ENCODE measurements at places on chromosomes 3 and 15. TPM values are rescaled to one million over a fixed set of nuclear protein-coding genes. Genes with fewer than 3 reads are reported as not detected.

The COL7A1 gene
- 6.4 TPM for polyA plus RNA-seq

GRCh38 chr15:78988361-78988911 lies 43.6 kb upstream of the CTSH start:
- DNase-seq: no peak

The GALNT15 gene
- polyA plus RNA-seq: 1.1 TPM

DNA sequence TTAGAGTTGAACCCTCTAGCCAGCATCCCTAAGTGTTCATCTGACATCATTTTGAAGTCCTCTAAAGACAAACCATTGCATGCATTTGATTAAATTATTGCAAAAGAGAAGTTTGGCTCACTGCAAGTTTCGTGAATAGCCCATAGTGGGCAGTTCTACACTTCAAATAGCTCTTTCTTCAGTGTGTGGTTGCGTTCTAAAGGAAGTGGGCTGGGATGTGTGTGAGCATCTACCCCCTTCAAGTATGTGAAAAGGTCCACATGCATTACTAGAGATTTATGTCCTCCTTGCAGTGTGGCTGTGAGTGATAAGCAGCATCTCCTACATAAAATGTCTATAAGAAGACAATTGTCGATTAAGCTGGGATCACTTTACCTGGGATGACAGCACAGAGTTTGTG lies 54.6 kb downstream of the SST start:
- DNase-seq: no peak

DNA sequence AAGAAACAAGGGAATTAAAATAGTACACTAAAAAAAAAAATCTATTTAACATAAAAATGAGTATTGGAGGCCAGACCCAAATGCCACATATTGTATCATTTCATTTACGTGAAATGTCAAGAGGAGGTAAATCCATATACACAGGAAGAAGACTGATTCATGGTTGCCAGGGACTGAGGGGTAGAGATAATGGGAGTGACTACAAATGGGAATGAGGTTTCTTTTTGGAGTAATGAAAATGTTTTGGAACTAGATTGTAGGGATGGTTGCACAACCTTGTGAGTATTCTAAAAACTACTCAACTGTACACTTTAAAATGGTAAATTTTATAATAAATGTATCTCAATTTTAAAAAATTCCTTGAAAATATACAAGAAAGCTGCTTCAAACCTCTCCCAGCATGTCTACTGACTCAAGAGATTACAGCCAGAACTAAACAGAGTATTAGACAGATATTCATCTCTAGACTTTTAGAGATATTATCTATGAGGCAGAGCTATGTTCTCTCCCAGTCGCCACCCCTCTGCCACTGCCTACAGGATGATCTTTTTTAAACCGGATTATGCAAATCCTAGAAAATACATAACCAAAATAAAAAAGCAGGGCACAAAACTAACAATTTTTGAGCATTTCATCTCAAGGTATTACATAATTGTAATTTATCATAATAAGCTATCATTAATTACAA lies 6.2 kb downstream of the HLTF start:
- no peak for DNase-seq

GRCh38 chr3:78734048-78734637 lies 1033.7 kb downstream of the ROBO1 start:
- no peak for DNase-seq

The MEGF11 gene
- 0.28 TPM for polyA plus RNA-seq

- DNase-seq: no peak
Measured at GRCh38 chr15:68080334-68080733, 26.2 kb downstream of the PIAS1 start.

All from forelimb muscle (tissue), 1 donor.